ENCODE measurements at places on chromosomes 16 and 17. TPM values are rescaled to one million over a fixed set of nuclear protein-coding genes. Genes with fewer than 3 reads are reported as not detected.
A peak's percentile ranks its signal among the peaks of the same experiment; 100 is the strongest.

DNA sequence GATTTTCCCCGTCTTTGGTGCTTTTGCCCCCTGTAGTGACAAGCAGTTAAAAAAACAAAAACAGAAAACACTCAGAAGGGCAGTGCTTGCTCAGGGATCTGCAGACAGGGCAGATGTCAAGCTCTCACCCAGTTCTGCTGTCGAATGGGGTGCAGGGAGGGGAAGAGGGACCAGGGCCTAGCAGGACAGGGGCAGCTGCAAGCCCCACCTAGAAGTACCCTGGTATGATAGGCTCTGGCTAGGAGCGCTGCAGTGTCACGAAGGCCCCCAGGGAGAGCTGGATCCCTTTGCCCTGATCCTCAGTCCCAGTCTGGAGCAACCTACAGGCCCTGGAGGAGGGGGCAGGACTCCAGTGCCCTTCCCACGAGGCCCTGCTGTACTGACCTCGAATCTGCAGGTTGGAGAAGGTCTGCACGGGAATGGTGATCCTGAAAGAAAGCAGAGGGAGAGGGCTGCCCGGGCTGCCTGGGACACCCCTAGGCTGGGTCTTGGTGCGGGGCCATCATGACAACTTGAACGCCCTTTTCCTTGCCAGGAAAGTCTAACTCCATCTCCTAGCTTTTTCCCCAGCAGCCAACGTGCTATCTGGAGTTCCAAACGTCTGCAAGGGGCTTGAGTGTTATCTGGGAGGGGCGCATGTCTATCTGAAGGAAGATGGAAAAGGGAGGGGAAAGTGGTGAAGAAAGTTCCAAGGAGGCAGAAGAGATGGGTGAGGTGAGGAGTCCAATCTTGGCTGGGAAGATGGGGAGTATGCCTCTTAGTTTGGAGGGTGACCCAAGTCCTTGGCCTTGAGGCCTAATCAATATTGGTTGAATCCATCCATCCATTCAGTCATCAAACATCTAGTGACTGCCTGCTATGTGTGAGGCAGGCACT, 4.8 kb downstream of the GFAP start:
- no peak overlapping the region for H3K4me3 ChIP-seq
- H3K27me3 ChIP-seq: peaks cover 24% of the 10 kb centered on the region
- H3K36me3 ChIP-seq: no peaks in the 10 kb centered on the region
- DNase-seq: no peak

- H3K27me3 ChIP-seq: no peaks in the 10 kb centered on the region
- H3K36me3 ChIP-seq: peaks cover 2% of the 10 kb centered on the region
- H3K27ac ChIP-seq: no peak overlapping the region
- no peak for DNase-seq
- no peak overlapping the region for H3K4me3 ChIP-seq
Measured at GRCh38 chr17:82117139-82118090, 19.4 kb upstream of the FASN start.

GRCh38 chr16:88337538-88337937, 45.2 kb upstream of the ZNF469 start:
- H3K27ac ChIP-seq: no peak overlapping the region
- peaks cover 8% of the 10 kb centered on the region for H3K4me1 ChIP-seq

DNA sequence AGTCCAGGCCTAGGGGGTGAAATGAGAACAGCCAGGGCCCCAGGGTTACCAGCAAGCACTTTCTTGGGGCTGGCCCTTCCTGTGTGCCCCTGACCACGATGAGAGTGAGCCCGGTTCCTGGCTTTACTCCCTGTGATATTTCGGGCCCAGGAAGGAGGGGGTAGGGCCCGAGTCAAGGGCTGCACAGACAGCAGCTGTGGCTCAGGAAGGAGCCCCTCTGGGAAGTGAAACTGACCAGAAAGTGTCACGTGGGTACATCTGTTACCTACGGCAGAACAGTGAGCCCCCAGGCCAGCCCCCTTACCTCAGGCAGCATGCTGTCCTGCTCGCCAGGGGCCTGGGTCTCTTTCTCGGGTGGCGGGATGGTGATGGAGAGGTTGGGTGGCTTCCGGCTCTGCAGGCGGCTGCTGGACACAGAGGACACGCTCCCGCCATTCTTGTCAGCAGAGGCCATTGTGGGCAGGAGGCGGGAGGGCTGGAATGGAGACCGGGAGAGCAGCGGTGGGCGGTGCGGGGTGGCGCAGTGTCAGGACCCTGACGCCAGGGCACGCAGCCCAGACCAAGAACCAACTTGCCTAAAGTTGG, 13.8 kb downstream of the AANAT start:
- H3K27ac ChIP-seq: no peak overlapping the region
- H3K4me1 ChIP-seq: peaks cover 5% of the 10 kb centered on the region
- peak overlapping the region; percentile 13 for H3K4me3 ChIP-seq
- peaks cover 2% of the 10 kb centered on the region for H3K36me3 ChIP-seq
- H3K27me3 ChIP-seq: no peaks in the 10 kb centered on the region
- DNase-seq: no peak

- peak overlapping the region; percentile 85 for H3K27ac ChIP-seq
- no peaks in the 10 kb centered on the region for H3K27me3 ChIP-seq
- peak overlapping the region; percentile 90 for H3K4me3 ChIP-seq
- DNase-seq: no peak
- H3K36me3 ChIP-seq: peaks cover 27% of the 10 kb centered on the region
Measured at GRCh38 chr17:8375738-8376259, 705 bp downstream of the KRABD2 start.

Gene JPH3
- 0.60 TPM for total RNA-seq
